ENCODE measurements at places on chromosomes 11 and 22. TPM values are rescaled to one million over a fixed set of nuclear protein-coding genes. Genes with fewer than 3 reads are reported as not detected.

DNA sequence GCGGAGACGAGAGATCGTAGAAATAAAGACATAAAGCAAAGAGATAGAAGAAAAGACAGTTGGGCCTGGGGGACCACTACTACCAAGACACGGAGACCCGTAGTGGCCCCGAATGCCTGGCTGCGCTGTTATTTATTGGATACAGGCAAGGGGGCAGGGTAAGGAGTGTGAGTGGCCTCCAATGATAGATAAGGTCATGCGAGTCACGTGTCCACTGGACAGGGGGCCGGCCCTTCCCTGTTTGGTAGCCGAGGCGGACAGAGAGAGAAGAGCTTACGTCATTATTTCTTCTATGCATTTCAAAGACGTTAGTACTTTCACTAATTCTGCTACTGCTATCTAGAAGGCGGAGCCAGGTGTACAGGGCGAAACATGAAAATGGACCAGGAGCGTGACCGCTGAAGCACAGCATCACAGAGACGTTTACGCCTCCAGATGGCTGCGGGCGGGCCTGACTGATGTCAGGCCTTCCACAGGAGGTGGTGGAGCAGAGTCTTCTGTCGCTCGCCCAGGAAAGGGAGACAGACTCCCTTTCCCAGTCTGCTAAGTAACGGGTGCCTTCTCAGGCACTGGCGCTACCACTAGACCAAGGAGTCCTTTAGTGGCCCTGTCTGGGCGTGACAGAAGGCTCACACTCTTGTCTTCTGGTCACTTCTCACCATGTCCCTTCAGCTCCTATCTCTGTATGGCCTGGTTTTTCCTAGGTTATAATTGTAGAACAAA, 24.8 kb downstream of the PPP6R2 start:
- no peak for DNase-seq

- DNase-seq: no peak
Measured at GRCh38 chr11:130118636-130119387, 40.8 kb upstream of the ST14 start.

THAP12 gene
- 19.0 TPM for total RNA-seq

DNA sequence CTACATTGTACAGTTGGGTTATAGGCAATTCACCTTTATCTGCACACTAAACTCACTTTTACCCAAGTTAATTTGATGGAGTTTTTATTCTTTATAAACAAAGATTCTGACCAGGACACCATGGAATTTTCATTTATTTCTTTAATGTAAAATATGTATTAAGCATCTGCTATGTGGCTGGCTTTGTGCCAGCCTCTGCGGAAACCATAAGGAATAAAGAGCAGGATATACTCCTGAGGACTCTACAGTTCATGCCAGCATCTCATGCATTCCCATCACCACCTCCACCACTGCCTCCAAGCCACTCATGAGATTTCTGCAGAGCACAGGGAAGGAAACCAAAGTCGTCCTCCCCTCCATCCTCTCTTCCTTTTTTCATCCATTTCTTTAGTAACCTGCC, 100.0 kb upstream of the DBX1 start:
- DNase-seq: no peak

GRCh38 chr11:58075781-58076180, 45.0 kb downstream of the OR6Q1 start:
- DNase-seq: no peak

GRCh38 chr11:81059356-81059755, 1618.5 kb upstream of the TENM4 start:
- DNase-seq: no peak

GRCh38 chr22:22667966-22668880, 23.8 kb downstream of the GGTLC2 start:
- DNase-seq: no peak

All from left ventricle myocardium superior (tissue), 1 donor.